Stimulated activated CD4-positive, alpha-beta T cell treated with anti-CD3 and anti-CD28 coated beads, Interleukin-4, amount 100 ng/mL, for 1 hour (primary cell): ENCODE measurements at places on chromosomes 1 and 21.

DNA sequence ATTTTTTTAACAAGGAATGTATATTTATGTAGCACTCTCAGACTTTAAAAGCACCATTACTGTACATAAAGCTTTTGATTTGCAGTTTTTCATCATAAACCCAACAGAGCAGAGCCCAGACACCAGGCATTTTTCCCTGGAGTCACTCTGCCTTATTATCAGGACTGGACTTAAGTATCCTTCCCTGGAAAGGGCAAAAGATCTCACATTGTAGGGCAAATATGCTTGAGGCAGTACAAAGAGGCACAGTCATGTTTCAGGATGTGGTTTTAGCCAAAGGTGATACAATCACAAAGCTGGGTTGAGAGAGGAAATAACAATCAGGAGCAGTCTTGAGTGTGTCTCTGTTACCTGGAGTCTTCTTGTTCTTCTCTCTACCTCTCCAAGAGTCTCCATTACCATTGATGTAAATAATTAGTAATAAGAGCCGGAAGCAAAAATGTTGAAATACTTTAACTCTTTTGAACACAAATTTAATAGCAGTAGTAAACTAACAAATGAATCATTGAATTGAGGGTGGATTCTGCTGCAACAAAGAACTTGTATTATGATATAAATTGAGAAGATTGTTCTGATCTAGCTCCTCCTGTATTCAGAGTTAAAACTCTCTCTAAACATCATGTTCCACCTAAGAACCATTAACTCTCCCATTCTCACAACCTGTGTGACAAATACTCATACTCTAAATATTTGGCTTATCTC lies 160.5 kb downstream of the LTN1 start:
- no peak for DNase-seq

GRCh38 chr1:43834280-43835081 lies 99.1 kb upstream of the ARTN start:
- DNase-seq, result no peak

GRCh38 chr1:55632906-55633305 lies 417.7 kb upstream of the USP24 start:
- DNase-seq, result no peak

DNA sequence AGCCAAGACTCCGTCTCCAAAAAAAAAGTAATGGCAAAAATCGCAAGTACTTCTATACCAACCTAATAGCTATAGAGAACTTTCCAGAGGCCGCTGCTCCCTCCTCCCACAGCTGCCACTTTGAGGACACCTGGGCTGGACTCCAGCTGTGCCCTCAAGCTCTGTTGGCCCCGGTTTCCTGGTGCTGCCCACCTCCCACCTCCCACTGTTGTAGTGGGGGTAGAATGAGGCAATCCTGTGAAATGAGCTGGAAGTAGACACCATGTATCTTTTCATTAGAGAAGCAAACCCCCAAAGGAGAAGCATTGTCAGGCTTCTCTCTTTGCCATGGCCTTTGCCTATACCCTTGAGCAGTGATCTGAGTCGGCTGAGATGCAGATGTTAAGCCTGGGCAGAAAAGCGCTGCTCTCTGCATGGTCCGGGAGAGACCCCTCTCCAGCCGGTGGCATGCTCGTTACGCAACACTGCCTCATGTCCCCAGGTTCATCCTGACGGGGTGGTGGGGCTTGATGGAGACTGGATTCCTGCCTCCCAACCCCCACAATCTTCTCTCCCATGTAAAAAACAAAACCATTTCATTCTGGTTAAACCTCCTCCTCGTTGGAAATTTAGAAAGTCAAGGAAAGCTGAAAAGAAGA lies 39.7 kb downstream of the SIM2 start:
- DNase-seq, result no peak

GRCh38 chr1:241640867-241641622 lies 876 bp upstream of the CHML start:
- DNase-seq, result no peak

DNA sequence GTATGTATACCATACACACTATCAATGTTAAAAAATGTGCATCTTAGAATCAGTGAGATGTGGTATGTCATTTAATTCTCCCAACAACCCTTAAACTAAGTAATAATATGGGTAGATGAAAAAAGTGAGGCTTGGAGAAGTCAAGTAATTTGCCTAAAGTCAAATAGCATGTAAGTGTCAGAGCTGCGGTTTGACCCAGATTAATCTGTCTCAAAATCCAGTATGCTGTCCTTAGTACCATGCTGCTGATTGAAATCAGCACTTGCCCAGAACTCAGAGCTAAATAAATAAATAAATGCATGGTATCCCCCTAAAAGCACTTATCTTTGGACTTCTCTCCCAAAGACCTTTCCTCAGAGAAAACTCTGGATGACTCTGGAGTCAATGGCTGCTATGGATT lies 16.7 kb downstream of the BCL9 start:
- no peak for DNase-seq

DNA sequence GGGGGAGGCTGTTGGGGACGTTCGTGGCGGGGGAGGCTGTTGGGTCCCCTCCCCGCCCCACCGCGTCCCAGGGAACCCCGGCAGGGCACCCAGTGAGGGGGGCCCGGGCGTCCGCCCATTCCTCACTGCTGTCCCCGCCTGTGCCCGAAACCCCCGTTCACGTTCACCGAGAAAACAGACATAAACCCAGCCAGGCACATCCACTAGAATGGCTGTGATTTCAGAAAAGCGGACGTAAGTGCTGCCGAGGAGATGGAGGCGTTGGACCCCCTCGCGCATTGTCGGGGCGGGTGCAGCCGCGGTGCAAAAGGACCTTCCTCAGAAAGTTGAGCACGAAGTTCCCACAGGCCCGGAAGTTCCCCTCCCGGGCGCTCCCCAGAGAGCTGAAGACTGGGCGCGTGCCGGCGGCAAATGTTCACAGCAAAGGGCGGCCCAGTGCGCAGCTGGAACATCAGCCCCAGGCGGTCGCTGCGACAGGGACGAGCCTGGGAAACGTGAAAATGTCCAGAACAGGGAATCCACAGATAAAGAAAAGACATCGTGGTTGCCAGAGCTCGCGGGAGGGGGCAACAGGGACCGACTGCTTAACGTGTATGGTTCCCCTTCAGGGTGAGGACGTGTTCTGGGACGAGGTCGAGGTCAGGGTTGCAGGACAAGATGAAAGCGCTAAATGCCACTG lies 18.5 kb upstream of the SAMD11 start:
- DNase-seq, result no peak

DNA sequence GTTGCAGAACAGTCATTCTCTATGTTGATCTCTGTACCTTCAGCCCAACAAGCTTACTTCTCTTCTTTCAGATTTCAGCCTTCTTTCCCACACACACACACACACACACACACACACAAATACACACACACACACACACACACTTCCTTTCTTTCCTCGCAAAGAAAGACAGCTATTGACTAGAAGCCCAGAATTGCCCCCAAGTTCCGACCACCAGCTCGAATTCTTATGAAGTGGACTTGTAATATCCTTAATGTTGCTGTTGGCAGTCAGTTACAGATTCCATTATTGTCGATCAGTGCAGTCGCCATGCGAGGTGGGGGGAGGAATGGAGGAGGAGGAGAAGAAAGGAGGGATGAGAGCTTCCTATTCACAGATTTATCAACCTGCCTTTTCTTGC lies 125.5 kb downstream of the CLEC20A start:
- no peak for DNase-seq
